Left hindlimb (tissue), 1 donor: ENCODE measurements at places on chromosomes 7 and 10.

GRCh38 chr7:28112012-28112411 lies 68.6 kb downstream of the JAZF1 start:
- DNase-seq, result peak; percentile 48

DNA sequence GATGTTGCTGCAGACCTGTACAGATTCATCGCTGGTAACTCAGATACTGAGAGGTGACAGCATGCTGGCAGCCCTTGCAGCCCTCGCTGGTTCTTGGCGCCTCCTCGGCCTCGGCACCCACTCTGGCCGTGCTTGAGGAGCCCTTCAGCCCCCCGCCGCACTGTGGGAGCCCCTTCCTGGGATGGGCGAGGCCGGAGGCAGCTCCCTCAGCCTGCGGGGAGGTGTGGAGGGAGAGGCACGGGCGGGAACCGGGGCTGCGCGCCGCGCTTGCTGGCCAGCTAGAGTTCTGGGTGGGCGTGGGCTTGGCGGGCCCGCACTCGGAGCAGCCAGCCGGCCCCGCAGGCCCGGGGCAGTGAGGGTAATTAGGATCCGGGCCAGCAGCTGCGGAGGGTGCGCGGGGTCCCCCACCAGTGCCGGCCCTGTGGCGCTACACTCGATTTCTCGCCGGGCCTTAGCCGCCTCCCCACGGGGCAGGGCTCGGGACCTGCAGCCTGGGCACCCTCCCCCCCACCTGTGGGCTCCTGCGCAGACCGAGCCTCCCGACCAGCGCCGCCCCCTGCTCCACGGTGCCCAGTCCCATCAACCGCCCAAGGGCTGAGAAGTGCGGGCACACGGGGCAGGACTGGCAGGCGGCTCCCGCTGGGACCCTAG lies 12.2 kb upstream of the GTPBP10 start:
- DNase-seq, result no peak

DNA sequence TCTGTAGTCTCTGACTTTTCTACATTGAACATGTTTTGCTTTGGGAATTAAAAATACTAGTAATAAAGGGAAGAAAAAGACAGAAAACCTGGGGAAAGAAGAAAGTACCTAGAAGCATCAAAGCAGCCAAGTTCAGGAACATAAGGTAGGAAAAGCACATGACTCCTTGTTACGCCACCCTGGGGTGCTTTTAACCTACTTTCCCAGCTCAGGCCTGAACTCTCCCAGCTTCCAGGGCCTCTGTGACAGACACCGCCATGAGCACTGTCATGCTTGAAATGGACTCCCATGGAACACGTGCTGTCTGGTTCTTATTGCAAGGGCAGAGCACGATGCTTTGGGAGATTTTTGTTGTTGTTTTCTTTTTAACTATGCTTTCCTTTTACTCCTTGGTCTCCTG lies 11.4 kb downstream of the ACTR1A start:
- DNase-seq, result no peak

- no peak for DNase-seq
Observed at GRCh38 chr7:151119902-151120301, 33.6 kb downstream of the AGAP3 start.

DNA sequence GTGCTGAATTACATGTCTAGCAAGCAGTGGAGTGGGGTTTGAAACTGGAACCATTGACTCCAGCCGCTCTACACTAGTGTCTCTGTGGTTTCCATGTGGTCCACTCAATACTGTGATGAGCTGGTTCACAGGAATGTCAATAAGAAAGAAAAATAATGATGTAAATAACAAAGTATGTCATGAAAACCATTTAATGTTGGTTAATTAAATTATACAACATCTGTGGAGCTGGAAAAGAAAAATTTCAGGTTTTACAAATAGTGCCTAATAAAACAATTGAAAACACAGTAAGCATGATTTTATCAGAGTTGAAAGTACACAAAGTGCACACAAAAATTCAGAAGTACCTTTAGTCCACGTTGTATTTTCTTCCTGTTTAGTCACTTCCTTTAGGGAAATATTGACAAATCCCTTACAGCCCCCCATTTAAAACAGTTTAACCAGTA lies 28.7 kb upstream of the NAMPT start:
- no peak for DNase-seq

- DNase-seq, result no peak
Observed at GRCh38 chr7:29332042-29332811, 137.7 kb downstream of the CHN2 start.

GRCh38 chr7:23600236-23600635 lies 3.1 kb downstream of the CCDC126 start:
- DNase-seq, result no peak

DNA sequence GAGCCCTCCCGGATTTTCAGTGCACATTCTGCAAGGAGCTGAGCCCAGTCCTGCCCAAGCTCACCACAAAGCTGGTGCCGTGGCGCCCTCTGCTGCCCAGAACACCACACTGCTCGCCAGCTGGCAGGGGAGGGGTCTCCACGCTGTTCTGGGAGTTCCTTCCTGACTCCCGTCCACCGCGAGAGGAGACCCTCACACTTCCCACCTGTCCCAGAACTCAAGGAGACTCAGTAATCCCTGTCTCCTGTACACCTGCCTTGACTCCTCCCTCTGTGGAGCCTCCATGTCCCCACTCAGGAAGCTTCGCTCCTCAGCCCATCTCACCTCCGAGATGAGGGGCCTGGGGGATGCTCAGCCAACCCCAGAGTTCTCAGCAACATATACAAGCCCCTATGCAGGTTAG lies 11.3 kb downstream of the C10orf105 start:
- no peak for DNase-seq

DNA sequence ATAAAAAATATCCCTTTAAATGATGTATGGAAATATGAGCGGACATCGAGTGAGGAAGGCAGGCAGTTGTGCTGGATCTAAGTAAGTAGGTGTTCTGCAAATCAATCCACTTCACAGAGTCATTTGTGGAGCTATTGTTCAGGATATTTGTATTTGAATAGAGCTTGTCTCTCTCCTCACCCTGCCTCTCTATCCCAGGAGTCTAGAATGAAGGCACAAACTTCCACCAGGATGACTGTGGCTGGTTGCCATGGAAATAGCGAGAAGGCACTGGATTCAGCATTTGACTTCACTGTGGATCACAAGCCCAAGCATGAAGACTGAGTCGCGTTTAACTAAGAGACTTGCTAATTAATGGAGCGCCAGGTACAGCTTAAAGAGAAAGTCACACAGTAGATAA lies 53.2 kb downstream of the NPY start:
- no peak for DNase-seq

- no peak for DNase-seq
Observed at GRCh38 chr10:64090865-64091264, 569.7 kb downstream of the REEP3 start.

- DNase-seq, result no peak
Observed at GRCh38 chr7:90773269-90773668, 177.1 kb downstream of the CDK14 start.

DNA sequence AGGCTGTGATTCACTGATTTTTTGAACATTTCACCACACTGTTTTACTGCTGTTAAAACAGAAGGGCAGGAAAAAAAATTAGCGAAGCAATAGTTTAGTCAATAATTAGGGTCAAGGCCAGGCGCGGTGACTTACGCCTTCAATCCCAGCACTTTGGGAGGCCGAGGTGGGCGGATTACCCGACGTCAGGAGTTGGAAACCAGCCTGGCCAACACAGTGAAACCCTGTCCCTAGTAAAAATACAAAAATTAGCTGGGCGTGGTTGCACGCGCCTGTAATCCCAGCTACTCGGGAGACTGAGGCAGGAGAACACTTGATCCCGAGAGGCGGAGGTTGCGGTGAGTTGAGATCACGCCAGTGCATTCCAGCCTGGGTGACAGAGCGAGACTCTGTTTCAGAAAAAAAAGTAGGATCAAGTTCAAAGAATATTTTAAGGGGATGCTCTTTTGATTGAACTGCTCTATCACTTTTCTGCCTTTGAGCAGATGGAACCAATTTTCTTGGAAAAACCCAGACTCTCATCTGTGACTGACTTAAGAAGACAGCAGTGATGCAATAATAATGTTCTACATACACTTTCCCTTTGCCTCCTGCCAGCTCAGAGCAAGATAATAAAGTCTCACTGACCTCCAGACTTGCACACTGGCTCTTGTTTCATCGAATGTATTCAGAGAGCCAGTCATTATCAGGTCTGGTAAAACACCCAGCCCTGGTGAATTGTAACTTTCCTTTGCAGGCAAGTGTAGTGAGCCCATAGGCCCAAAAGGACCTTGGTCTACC lies 1.6 kb upstream of the PPA1 start:
- no peak for DNase-seq

- no peak for DNase-seq
Observed at GRCh38 chr7:129688503-129689222, 77.1 kb downstream of the NRF1 start.

- DNase-seq, result no peak
Observed at GRCh38 chr7:144710791-144711190, 125.1 kb downstream of the TPK1 start.

- DNase-seq, result no peak
Observed at GRCh38 chr7:51647931-51648351, 331.3 kb upstream of the COBL start.

GRCh38 chr10:5404208-5405041 lies at the start of gene TUBAL3:
TSS of gene TUBAL3 (minus strand) at chr10:5404828. CDS start at chr10:5404792, 36 bp downstream.
- DNase-seq, result no peak

DNA sequence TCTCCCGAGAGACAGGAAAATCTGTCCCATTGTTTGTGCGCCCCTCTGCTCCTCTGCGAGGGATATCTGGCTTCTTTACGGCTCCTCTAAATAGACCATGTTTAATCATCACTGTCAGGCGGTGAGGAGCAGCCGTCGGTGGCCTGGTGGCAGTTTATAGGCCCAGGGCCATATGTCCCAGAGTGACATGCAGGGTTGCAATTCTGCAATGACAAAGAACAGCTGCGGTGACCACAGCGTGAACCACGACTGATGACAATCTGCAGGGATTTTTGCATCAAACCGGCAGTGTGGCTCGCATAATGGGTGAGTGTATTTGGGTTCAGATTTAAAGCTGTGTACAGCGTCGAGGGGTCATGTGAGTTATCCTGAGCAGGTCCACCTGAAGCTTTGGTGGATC lies 41.5 kb downstream of the GATA3 start:
- no peak for DNase-seq

GRCh38 chr7:100118388-100119071 lies 628 bp downstream of the TAF6 start:
- no peak for DNase-seq

DNA sequence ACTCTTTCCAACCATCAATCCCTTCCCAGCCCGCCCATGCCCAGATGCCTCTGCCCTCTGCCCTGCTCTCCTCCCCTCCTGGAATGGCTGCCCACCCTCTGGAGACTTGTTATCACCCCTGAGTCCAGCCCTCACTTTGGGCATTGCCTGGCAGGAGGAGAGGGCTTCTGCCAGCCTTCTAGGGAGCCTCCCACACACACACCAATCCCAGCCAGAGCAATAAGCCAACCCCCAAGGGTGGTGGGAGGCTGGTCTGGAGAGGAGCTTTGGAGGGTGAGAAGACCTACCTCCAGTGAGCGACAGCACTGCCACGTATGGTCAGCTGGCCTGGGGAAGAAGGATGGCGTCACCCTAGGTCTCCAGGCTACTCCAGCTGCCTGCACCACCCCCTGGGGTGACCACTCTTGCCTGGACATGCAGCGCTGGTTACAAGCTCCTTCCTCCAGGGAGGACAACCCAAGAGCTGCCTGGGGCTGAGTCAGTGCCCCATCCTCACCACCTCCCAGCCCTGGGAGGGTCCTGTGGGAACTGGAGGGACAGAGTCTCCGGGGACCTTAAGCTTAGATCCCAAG lies 8.4 kb downstream of the C10orf105 start:
- DNase-seq, result no peak

DNA sequence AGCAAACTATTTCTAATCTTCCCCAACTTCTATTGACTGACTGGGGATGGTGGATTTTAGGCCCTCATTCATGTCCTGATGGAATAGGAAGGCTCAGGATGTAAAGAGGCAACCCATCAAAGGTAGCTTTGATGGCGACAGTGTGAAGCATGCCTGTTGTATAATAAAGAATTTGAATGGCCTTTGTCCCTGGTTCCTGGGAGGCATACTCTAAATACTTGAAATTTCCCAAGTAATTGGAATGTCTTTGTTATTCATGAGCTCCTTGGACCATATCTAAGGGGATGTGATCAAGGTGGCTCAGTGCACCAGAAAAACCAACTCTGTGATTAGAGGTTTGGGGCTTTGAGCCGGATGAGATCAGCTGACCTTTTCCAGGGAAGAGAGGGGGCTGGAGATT lies 264.5 kb upstream of the NEBL start:
- DNase-seq, result no peak

GRCh38 chr10:119521443-119522204 lies 20.9 kb downstream of the RGS10 start:
- no peak for DNase-seq

GRCh38 chr7:142280263-142280662 lies 22.4 kb upstream of the PRSS58 start:
- DNase-seq, result no peak

GRCh38 chr10:111079241-111079760 lies 2.5 kb downstream of the ADRA2A start:
- no peak for DNase-seq

GRCh38 chr7:146401939-146402338 lies 285.3 kb downstream of the CNTNAP2 start:
- DNase-seq, result no peak

DNA sequence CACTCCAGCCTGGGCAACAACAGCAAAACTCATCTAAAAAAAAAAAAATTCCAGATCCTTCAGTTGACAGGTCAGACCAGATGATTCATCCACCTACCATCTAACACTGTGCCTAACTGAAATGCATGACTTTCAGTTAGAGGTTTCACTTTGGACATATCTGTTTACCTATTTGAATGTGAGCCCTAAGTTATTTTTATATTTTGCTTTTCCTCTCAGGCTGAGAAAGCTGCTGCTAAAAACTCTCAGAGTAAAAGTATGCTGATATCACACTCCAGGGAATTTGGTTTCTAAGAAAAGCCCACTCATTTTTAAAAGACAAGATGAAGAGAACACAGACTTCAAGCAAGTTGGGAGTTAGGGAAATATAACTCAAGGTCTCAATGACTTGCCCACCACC lies 126.0 kb downstream of the SGMS1 start:
- no peak for DNase-seq

DNA sequence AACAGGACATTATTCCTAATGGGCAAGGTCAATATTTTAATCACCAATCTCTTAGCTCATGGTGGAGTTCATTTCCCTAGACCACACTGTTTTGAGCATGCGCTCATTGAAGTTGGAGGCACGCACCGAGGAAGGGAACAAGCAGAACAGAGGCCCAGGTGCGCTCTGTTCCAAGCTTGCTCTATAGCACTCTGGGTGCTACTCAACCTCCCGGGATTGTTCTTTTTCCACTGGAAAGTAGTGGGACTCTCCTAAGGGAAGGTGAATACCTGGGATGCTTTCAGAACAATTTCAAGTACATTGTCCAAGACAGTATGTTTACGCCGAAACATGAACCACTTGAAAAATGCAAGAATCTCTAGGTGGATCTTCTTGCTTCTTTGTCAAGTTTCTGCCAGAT lies 16.2 kb downstream of the PLXNA4 start:
- DNase-seq, result no peak

GRCh38 chr10:124346831-124347230 lies 71.9 kb downstream of the OAT start:
- peak; percentile 17 for DNase-seq

DNA sequence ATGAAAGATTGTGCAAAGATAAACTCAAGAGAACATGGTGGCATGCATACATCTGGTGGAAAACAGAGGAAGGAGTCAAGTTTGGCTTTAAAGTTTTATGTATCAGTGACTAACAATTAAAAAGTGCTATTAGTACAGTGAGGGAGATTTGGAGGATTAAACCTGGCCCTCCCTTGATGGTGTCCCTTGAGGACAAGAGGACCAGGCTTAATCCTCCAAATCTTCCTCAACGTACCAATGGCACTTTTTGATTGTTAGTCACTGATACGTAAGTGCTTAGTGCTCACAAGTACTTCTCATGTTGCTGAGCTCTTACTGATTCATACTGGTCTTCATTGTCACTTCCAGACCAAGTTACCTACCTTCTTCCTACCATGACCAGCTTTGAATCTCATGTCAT lies 47.2 kb upstream of the SEMA3E start:
- DNase-seq, result no peak
